ENCODE measurements at places on chromosomes 2 and 18. TPM values are rescaled to one million over a fixed set of nuclear protein-coding genes. Genes with fewer than 3 reads are reported as not detected.

The LRATD1 gene
- total RNA-seq: 27.5 TPM

DNA sequence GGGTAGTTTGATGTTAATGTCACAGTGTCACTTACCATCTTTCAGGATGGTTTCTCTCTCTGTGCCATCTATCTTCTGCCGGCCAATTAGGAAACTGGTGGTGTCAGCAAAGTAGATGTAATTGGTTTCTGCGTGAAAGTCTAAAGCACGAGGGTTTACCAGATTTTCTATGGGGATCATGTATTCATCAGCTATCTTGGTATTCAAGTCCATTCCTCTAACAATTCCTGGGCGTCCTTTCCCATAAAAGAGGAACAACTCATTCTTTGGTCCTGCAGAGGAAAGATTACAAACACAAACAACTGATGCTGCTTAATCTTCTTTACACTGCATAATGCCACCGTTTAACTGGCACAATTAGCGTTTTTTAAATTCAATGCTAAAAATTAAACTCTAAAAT lies 1081.9 kb downstream of the LRP1B start:
- no peak for DNase-seq

DNA sequence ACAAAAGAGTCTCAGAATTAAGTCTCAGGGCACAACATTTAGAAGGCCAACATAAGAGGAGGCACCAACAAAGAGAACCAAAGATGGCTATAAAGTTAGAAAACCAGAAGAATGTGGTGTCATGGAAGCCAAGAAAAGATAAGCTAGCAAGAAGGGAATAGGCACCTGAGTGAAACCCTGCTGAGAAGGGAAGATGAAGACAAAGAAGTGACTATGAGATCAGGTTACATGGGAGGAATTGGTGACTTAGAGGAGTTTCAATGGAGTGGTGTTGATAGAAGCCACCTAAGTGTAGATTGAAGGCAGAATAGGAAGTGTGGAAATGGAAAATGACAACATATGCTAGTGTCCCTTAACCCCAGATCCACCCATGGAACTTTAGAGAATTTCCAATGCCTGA lies 327.6 kb upstream of the KCNJ3 start:
- DNase-seq: no peak

The GRB14 gene
- total RNA-seq: 6.7 TPM

The LRRC30 gene
- not detected for total RNA-seq

- no peak for DNase-seq
Measured at GRCh38 chr2:237058423-237058822, 27.3 kb upstream of the COPS8 start.

GRCh38 chr18:12744103-12744502 lies 41.3 kb downstream of the PSMG2 start:
- no peak for DNase-seq

DNA sequence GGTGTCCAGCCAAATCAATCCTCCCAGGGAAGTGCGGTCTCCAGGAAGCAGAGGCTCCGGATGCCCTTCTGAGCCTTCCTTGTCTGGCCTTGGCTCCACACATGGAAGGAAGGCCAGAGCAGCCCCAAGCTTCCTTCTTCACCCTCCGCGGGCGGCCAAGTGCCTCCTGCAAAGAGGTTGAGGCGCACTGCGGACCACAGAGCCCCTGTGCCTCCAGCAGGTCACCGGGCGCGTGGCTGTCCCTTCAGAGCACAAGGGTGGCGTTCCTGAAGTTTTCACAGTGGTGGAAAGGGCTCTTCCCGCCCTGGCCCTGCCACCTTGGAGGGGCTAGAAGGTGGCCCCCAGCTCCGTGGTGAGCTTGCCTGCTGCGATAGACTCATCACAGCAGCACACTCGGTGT lies 175.9 kb upstream of the RAB12 start:
- peak; percentile 27 for DNase-seq

The EN1 gene
- not detected for total RNA-seq

GRCh38 chr2:149860276-149860921 lies 272.8 kb upstream of the MMADHC start:
- DNase-seq: no peak

DNA sequence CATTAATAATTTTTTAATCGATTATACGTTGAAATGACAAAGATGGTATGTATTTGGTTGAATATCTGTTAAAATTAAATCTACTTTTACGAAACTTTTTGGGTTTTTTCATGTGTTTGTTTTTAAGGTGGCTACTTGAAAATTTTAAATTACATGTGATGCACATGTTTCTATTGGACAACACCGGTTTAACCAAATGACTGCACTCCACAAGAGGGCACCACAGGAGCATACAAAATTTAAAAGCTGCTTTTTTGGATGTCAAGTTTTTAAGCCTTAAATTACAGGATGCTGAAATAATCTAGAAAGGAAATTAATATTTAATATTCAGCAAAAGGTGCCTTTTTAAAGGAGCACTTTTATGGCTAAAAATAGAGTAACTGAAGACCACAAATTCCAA lies 98.7 kb downstream of the ACVR1 start:
- peak; percentile 53 for DNase-seq

DNA sequence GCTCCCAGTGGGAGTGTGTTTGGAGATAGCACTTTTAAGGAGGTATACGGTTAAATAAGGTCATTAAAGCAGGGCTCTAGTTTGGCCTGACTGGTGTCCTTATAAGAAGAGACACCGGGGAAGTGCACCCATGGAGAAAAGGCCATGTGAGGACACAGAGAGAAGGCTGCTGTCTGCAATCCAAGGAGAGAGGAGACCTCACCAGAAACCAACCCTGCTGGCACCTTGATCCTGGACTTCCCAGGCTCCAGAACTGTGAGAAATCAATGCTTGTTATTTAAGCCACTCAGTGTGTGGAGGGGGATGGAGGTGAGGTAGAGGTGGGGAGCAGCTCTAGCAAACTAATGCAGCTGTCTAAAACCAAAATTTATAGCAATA lies 62.0 kb downstream of the RPL31 start:
- no peak for DNase-seq

DNA sequence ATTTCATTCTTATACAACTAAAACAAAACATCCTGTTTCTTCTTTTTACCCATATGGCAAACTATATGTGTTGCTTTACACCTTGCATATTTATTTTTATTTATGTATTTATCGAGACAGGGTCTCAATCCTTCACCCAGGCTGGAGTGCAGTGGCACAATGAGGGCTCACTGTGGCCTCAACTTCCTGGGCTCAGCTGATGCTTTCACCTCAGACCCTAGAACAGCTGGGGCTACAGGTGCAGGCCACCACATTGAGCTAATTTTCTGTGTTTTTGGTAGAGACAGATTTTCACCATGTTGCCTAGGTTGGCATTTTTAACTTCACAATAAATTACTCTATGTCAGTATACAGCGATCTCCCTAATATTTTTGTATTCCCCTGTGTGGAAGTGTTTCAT lies 522.0 kb downstream of the MBD2 start:
- DNase-seq: no peak

The GALR1 gene
- not detected for total RNA-seq

GRCh38 chr18:63312737-63313395 lies 6.7 kb downstream of the BCL2 start:
- no peak for DNase-seq

GRCh38 chr2:35891936-35892335 lies 463.6 kb upstream of the CRIM1 start:
- no peak for DNase-seq

DNA sequence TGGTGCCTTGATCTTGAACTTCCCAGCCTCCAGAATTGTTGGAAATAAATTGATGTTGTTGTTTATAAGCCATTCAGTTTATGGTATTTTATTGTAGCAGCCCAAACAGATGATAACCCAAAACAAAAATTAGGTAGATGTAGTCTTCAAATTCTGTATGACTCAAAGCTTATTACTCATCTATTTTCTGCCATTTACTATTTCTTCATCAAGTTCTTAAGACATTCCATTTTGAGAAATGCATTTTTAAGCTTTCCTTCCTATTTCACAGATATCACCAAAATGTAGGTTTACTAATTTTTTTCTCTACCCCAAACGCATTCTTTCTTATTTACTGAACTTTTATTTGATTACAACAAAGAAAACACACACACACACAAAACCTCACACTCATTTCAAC lies 148.2 kb downstream of the RND3 start:
- no peak for DNase-seq

The TNFAIP6 gene
- 1.9 TPM for total RNA-seq

The SLC9A2 gene
- 21.1 TPM for total RNA-seq

DNA sequence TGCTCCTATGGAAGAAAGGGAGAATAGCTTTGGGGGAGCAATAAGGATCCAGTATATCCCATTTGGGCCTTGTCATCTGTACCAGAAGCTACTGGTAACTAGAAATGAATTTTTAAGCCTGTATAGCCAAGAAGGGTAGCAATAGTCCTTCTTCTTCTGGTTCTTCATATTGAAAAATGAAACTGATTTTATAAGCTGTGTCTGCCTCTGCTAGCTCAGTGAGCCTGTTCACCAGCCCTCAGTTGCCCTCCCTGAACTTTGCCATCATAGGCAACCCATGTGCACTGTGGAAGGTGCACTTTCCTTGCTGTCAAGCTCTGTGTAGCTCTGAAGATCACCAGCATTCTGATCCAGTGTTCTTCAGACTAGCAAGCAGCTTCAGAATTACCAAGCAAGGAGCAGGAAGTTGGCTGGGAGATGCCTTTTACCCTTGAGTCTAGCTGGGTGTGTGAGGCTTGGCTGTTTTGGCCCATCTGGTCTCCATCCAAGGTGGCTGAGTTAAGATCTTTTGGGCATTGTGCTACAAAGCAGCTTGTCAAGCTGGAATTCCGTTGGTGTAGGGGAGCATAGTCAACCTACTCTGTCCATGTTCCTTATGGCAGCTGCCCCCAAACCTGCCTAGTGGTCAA lies 55.8 kb upstream of the MGAT5 start:
- DNase-seq: no peak

DNA sequence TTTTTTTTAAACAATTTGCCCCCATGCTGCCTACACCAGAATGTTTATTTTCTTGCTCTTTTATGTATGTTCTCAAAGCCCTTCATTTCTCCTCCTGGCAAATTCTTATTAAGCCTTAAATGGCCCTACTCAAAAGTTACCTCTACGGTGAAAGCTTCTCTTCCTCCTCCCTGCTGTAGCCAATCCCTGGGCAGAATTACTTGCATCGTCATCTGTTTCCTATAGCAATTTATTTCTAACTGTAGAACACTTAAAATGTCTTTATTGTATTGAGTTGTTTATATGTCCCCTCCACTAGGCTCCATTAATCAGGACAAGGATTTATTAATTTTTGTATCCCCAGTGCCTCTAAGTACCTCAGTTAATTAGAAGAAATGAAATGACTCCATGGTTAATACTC lies 2.5 kb upstream of the RAD51AP2 start:
- no peak for DNase-seq

DNA sequence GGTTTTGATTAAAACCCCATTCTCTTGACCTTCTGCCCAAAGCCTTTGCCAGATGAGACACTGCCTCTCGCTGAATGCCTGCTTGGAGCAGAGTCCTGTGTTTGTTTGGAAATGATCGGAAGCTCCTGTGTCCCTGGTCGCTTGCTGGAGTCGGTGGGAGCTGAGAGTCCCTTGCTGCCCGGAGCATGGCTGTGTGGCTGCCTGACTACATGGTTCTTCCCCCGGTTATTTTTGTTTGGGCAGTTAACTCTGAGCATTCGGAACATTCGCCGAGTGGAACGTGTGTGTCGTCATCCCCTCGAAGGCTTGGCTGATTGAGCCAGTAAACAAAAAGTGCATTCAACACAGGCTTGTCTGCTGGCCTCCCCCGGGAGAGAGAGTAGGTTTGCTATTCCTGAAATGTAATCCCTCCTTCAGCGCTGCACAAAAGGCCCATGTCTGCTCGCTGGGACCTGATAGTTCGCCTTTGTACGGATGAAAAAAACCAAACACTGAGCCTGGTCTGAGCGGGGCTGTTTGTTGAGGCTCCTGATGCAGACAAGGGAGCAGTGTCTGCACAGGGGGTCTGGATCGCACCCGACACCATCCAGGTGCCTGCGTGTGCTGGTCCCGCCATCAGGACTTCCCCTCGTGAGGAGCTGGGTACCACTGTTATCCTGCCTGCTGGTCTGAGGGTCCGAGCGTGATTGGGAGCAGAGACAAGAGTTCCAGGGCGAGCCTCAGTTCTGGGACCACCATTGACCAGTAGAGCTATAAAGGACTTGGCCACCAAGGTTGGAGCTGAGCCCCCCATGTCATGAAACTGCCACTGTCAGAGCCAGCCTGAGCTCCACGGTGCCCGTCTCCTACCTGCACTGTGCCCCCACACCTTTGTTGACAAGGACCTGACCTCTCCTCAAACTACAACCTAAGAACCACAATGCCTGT lies 83.8 kb downstream of the AGAP1 start:
- DNase-seq: no peak

GRCh38 chr2:42767080-42767898 lies 3.4 kb upstream of the OXER1 start:
- DNase-seq: no peak

DNA sequence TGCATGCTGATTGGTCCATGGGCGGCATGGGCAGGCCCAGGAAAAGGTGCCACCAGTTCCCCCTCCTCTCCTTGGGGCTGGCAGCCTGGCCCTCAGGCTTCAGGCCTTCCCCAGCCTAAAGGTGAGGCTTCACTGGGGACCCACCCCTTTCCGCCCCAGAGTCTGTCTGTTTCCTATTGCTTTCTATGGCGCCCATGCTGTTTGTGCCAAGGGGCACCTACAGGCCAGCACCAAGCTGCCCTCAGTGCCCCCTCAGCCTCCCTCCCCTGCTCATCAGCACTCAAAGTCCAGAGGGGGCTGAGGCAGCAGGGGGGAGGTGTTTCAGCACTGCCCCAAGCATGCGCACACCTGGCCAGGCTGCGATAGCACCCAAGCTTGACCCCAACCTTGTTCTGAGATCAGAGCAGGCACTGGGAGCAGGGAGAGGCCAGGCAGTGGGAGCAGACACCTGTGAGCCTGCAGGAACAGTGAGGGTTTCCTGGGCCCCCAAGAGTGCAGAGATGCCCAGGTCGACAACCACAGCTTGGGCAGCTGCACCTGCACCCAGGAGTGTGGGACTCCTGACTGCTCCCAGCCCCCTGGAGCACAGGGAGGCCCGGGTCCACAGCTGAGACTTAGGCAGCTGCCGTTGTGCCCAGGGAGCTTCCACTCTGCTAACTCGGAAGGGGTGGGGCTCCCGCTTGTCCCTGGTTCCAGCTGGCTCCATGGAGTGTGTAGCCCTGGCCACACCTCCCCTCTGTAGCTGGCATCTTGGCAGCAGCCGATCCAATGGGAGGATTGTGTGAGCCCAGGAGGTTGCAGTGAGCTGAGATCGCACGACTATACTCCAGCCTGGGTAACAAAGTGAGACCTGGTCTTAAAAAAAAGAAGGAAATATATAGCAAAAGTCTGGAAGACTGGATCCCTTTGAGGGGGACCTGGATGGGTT lies 69.1 kb downstream of the NCAPH start:
- no peak for DNase-seq

The LOXL3 gene
- 6.4 TPM for total RNA-seq

The UPP2 gene
- not detected for total RNA-seq

DNA sequence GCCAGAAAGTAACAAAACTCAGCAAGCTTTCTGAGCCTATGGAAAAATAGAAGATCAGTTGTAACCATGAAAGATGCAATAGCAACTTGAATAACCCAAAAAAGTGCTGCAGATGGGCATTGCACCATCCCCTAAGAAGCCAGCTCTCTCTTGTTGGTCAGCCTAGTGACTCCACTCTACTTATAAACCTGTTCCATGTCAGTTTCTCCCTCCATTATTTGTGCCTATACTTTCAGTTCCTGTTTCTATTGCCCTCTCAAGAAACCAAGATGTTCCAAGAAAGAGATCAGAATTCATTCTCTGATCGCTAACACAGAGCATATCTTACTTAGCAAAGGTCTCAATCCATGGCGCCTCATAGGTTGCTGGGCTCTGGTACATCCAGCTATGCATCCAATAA lies 170.3 kb upstream of the MAP2 start:
- DNase-seq: no peak
